Stimulated activated CD4-positive, alpha-beta T cell treated with anti-CD3 and anti-CD28 coated beads, Interleukin-1b, Interleukin-23, amount 100 ng/mL, for 4 hours (primary cell): ENCODE measurements at places on chromosomes 7 and 10.

DNA sequence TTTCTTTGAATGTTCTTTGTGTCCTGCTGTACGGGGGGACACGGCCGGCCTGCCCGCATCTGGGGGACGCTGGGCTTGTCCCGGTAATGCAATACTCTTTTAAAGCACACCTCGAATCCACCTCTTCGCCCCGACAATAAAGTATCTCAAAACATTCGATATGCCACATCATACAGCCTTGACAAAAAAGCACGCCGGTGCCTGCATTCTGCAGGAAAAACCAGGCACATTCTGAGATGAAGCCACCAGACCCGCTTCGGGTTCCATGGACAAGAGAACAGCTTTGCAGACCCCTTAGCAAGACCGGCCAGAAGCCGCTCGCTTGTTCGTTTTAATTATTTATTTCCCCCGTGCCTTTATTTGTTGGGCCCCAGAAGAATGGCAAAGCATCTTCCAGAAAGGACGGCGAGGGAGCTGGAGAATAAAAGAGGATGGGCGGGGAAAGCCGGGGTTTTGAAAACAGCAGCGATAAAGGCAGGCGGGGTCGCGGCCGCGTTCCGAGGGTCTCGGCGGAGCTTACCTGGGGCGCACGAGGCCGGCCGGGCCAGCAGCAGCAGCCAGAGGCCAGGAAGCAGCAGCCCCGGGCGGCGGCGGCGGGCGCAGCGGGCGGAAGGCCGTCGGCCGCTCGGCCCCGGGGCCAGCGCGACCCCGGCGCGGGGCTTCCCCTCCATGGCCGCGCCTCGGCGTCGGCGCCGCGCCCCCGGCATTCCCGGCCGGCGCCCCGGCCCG is 462 bp downstream of the KIAA1549 start:
- DNase-seq = no peak

GRCh38 chr10:110171032-110171431 is 36.4 kb upstream of the MXI1 start:
- no peak for DNase-seq

- no peak for DNase-seq
These were observed 190.4 kb downstream of the CTTNBP2 start for GRCh38 chr7:117682681-117683385.

GRCh38 chr10:64798297-64798696 is 1277.1 kb downstream of the REEP3 start:
- DNase-seq = no peak

DNA sequence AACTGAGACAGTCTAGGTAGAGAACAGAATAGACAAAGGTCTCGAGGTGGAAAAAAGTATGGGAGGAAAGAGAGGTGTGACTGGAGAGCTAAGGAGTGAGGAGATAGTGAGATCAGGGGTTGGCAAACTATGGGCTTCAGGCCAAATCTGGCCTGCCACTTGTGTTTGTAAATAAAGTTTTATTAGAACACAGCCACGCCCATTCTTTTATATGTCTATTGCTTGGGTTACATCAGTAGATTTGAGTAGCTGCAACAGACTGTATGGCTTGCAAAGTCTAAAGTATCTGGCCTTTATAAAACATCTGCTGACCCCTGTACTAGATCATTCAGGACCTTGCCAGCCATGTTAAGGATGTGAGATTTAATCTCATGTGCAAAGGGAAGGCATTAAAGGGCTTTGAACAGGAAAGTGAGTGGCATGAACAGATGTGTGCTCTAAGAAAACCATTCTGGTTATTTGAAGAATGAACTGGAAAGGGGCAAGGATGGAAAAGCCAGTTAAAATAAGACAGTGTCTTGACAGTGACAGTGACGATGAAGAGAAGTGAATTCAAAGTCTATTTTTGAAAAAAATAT is 240.3 kb downstream of the RNLS start:
- DNase-seq = no peak

DNA sequence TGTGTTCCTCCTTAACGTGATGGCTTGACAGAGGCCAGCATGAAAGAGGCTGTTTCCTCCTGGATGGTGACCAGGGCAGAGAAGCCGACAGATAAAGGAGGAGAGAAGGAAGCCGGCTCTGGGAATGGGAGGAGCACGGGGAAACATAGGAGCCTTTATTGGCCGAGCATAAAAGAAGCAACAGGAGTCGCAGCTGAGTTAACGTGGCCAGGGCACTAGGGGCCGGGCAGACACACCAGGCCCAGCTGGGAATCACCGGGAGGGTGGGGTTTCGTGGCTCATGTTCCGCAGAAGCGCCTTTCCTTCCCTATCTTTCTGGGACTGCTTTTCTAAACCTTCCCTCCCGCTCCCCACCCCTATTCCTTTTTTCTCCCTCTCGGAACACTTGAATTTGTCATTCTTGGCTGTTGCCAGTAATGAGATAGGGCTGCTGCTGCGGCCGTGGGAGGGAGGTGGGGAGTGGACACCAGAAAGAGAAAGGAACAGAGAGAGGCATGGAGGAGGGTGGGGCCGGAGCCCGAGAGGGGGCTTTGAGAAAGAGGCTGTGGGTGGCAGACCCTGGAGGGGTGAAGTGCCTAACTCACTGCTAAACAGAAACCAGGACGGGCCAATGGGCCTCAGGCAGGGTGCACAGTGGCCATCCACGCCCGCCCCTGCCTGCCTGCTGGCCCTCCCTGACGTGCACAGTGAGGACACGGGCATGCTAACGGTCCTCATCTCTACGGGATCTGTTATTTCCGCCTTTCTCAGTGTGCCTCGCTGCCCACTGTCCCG is 65.2 kb downstream of the COL13A1 start:
- DNase-seq = no peak

DNA sequence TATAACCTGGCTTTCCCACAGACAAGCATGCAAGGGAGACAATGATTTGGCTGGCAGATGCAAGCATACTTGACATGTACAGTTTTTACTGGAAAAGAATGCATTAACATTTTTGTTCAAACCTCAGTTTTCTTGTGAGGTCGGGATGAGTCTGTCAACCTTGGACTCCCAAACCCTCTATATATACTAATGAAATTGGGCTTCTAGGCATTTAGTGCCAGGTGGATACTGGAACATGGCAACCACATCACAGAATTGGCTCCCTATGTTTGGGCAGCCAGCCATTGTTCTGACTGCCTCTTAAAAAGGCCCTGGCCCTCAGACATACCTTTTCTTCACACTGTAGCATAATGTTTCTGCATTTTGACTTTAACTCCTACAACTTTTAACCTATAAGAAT is 39.1 kb downstream of the CDK6 start:
- no peak for DNase-seq

- no peak for DNase-seq
These were observed 11.7 kb downstream of the POLL start for GRCh38 chr10:101576211-101576863.
